ENCODE measurements at places on chromosomes 16 and 17.

DNA sequence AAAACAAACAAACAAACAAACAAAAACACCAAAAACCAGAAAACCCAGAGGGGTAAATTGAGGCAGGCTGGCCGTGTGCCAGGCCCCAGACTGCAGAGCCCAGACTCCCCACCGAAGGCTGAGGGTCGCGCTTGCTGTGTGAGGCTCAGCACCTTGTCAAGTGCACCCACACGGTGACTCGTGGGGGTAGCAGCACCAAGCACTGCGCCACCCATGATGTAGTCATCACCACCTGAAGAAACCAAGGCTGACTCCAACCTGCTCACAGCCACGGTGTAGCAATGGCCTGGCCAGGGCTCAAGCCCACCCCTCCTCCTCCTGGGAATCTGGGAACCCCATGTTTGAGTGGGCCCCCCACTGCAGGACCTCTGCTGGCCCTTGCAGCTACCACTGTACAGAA is 11.9 kb downstream of the MCRIP1 start:
- DNase-seq, result no peak

- DNase-seq, result no peak
These were observed 24.3 kb downstream of the PELP1 start for GRCh38 chr17:4679658-4680057.

DNA sequence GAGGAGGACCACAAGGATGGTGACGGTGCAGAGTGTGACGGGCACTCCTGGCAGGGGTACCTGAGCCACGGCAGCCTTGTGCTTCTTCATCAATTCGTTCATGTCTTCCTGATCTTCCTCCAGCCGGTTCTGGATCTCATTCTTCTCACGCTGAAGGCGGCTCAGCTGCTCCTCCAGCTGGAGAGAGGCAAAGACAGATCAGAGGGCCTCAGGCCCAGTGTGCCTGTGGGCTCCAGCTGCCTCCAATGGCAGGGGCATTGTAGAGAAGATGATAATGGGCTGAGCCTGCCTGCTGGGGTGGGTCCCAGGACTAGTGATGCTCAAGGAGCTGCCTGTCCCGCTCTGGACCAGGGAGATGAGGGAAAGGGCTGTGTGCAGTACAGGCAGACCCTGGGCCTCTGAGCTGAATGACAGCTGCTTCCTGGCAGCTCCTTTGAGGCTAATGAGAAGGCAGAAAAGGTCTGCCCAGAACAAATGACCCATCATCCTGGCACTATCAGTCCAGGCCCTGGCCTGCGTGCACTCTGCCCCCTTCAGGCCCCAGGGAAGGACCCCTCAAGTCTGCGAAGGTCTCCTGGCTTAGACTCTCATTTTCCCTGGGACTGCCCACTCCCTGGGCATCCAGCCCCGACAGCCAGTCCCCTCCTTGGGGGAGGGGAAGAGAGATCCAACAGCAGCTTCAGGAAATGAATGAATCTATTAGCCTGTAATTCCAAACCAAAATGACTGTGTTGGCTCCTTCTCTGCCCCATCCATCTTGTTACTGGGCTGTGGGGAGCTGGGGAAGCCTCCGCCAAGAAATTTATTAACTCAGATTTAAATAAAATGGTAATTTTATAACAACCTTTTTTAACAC is 48.0 kb downstream of the PIPOX start:
- no peak for DNase-seq

GRCh38 chr17:41513168-41513547 is 5.5 kb downstream of the KRT15 start:
- DNase-seq, result no peak

- DNase-seq, result no peak
These were observed 18.5 kb downstream of the DEXI start for GRCh38 chr16:10923650-10924214.

- no peak for DNase-seq
These were observed 1.9 kb upstream of the CDH3 start for GRCh38 chr16:68643227-68643626.

DNA sequence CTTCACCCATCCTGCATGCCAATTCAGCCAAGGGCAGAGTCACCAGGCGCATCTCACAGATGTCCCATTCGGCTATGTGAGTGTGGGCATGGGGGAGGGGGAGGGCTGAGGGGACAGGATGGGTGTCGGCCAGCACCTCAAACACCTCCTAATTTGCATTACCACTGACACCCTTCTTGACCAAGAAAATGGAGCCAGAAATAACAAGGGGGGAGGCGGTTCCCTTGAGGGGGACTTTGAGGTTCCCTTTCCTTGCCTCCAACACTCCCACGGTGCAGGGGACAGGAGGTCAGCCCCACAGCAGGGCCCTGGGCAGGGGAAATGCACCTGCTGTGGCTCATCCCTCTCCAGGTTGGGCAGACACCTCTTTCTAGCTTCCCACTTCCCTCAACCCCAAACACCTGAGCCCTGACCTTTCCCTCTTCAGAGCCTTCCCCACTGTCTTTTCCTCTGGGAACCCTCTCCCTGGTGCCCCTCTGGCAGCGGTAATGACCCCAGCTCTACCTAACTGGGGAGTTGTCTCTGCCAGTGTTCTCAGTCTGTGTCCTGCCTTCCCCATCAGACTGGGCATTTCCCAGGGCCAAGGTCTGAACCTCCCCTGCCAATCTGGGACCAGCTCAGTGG is 18.2 kb upstream of the TBX21 start:
- DNase-seq, result no peak

- DNase-seq, result no peak
These were observed 180.5 kb downstream of the VPS53 start for GRCh38 chr17:534071-534691.

DNA sequence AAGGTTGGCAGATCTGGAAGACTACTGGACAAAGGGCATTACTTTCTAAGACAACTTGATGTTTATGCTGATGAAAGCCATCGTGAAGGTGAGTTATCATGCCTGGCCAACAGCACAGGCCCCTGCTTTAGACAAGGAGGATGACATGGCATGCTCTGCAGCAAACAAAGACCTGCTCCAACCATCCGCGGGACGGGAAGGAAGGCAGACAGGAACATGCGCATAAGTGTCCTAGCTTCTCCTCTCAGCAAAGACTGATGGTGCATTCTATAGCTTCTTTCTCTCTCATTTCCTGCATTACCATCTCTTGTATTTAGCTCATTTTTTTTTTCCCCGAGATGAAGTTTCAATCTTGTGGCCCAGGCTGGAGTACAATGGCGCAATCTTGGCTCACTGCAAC is 5.4 kb downstream of the NPLOC4 start:
- no peak for DNase-seq

- no peak for DNase-seq
These were observed 97.0 kb downstream of the WWOX start for GRCh38 chr16:78196502-78196901.

DNA sequence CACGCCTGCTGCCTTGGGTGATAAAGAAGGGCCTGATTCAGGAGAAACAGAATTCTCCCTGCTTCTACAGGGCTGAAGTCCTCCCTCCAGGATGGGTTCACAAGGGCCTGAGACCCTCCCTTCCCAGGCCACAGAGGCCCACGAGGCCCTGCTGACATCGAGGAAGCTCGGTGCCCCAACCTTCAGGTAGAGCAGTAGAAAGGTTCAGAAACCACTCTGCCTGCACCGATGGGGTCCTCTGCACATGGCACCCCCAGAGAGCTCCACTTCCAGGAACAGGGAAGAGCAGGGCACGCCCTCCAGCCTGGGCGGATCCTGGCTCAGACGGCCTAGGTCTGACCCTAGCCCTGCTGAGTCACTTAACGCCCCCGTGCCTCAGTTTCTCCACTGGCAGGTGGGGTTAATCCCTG is 773 bp downstream of the CENPX start:
- DNase-seq, result no peak

GRCh38 chr16:17519101-17519955 is 48.6 kb upstream of the XYLT1 start:
- DNase-seq, result no peak

- no peak for DNase-seq
These were observed 84.4 kb upstream of the CNEP1R1 start for GRCh38 chr16:49940464-49941224.
